ENCODE measurements at places on chromosomes 1 and 21.

- H3K36me3 ChIP-seq, result no peaks in the 10 kb centered on the region
- peak overlapping the region; percentile 91 for H3K27ac ChIP-seq
- DNase-seq, result no peak
- peak overlapping the region; percentile 98 for H3K4me3 ChIP-seq
- peaks cover 2% of the 10 kb centered on the region for H3K4me1 ChIP-seq
- no peaks in the 10 kb centered on the region for H3K27me3 ChIP-seq
Observed at GRCh38 chr1:87329526-87330056, 911 bp downstream of the LMO4 start.

DNA sequence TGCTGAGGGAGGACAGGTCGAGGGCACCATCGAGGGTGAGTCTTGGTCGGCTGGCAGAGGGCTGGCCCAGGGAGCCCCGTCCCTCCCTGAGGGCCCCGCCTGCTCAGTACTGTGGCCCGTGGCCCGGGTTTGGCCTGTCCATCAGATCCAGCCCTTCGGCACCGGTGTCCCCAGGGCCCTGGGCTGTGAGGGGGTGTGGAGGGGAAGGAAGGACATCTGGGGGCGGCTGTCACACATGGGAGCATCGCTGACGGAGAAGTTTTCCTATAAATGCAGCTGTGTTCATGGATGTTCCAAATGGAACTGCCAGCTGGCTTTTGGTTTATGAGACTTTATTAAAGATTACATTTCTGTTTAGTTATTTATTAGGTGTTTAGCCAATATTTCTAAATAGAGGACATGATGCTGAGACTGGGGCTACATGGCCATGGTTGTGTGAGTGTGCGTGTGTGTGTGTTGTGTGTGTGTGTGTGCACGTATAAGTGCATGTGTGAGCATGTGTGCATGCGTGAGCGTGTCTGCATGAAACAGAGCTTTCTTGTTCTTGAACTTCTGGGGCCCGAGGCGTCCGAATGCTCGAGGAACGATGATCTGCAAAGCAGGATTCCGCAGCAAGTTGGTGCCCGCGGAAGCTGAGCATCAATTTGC, 54.3 kb downstream of the SLX9 start:
- no peak overlapping the region for H3K27ac ChIP-seq
- no peak for DNase-seq
- H3K27me3 ChIP-seq, result no peaks in the 10 kb centered on the region
- H3K4me3 ChIP-seq, result no peak overlapping the region
- no peaks in the 10 kb centered on the region for H3K4me1 ChIP-seq
- no peaks in the 10 kb centered on the region for H3K36me3 ChIP-seq

DNA sequence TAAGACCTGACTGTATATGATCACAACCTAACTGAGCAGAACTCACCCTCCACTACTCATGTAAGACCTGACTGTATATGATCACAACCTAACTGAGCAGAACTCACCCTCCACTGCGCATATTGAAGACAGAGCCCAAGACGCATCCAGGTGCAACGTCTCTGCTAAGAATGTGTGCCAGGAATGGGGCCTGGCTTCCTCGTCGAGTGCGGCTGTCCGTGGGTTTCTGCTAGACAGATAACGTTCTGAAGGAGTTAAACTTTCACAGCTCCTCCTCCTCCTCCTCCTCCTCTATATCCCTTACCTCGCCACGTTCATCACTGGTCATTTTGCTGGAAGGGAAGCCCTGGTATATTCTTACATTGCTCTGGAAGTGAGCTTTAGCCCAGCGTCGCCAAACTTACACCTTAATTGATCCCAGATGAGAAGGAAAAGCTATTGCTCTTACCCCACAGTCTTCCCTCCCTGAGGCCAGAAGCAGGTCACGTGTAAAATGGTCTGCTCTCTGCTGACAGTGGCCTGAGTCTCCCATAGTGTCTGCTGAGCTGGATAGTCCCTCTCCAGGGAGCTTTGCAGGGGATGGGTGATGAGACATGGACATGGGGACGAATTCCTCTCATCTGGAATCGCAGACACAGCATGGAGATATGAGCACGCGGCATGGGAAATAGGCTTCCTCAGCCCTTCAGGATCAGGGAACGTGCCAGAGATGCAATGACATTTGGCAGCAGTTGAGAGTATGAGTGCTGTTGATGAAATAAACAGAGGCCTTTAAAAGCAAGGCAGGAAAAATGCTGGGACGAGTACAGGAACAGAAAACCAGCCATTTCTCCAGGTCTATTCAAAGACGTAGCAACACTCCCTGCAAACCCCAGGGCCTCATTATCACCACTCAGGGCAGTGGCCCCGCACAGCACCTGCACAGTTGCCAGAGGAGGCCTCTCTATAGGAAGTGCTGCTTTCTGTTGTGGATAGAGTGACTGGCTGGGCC, 528.1 kb downstream of the KIF26B start:
- no peaks in the 10 kb centered on the region for H3K4me1 ChIP-seq
- H3K27ac ChIP-seq, result no peak overlapping the region
- peak; percentile 47 for DNase-seq
- no peaks in the 10 kb centered on the region for H3K27me3 ChIP-seq

- no peak overlapping the region for H3K27ac ChIP-seq
- no peaks in the 10 kb centered on the region for H3K27me3 ChIP-seq
- H3K4me3 ChIP-seq, result no peak overlapping the region
Observed at GRCh38 chr1:6108937-6109614, 63.4 kb downstream of the KCNAB2 start.

GRCh38 chr1:111599781-111600693, 19.6 kb upstream of the RAP1A start:
- no peaks in the 10 kb centered on the region for H3K36me3 ChIP-seq
- H3K27ac ChIP-seq, result no peak overlapping the region
- H3K4me1 ChIP-seq, result no peaks in the 10 kb centered on the region
- no peak for DNase-seq

DNA sequence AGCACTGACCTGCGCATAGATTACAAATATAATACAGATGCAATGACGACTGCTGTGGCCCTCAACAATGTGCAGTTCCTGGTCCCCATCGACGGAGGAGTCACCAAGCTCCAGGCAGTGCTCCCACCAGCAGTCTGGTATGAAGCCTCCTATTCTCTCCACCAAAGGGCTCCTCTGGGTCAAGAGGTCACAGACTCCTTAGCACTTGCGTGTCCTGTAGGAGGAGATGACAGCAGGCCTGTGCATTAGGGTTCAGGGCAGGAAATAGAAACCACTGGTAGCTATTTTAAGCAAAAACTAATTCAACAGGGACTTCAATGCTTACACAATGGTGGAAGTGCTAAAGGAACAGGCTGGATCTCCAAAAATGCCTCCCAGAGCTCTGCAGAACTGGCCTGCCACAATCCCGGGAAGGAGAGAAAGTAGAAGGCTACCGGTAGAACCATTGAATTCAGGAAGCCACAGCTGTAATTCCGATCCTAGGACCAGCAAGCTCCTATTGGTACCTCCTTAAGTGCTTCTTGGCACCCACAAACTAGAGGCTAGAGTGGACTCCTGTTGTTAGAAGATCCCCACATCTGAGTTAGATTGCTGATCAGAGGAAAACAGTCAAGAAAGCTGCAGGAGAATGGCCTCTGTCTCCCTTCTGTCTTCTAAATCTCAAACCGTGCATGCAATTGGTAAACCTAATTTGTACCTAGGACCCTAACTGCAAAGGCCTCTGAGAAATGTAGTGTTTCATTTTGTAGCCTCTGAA, 12.7 kb upstream of the DYNLT5 start:
- H3K27ac ChIP-seq, result no peak overlapping the region
- H3K4me3 ChIP-seq, result no peak overlapping the region
- H3K27me3 ChIP-seq, result no peaks in the 10 kb centered on the region
- DNase-seq, result peak; percentile 50
- H3K4me1 ChIP-seq, result no peaks in the 10 kb centered on the region

- no peaks in the 10 kb centered on the region for H3K27me3 ChIP-seq
- H3K36me3 ChIP-seq, result no peaks in the 10 kb centered on the region
- no peak overlapping the region for H3K27ac ChIP-seq
Observed at GRCh38 chr1:79760531-79760930, 754.0 kb upstream of the ADGRL4 start.

DNA sequence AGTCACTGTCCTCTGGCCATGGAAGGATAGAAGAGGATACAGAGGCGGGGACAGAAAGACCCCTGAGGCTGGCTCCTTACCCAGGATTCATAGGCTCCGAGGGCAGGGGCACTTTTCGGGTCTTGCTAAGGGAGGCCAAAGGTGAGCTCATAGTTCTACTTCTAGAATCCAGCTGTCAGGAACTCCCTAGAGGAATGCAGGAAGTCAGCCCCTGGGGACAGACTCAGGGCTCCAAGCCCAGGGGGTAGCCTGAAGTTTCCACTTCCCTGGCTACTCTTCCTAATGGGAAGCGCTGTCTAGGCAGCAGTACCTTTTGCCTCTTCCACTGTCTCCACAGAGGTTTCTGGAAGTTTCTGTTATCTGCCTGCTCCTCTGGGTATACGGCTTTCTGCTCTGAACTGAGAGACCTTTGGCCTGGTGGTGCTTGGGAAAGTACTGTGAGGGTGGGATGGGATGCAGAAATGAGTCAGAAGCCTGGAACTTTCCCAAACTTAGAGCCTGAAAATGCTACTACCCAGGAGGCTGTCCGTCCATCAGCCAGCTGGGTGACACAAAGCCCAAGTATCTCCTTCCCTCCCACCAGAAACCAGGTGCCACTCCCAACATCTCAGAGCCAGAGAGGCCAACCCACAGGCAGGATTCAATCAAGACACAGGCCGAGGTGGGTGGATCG, 3.6 kb downstream of the UBXN11 start:
- H3K4me3 ChIP-seq, result no peak overlapping the region
- no peaks in the 10 kb centered on the region for H3K36me3 ChIP-seq
- no peak overlapping the region for H3K27ac ChIP-seq
- DNase-seq, result peak; percentile 60

GRCh38 chr1:6352138-6352563, 41.4 kb downstream of the ACOT7 start:
- no peak overlapping the region for H3K4me3 ChIP-seq
- no peaks in the 10 kb centered on the region for H3K4me1 ChIP-seq
- no peak overlapping the region for H3K27ac ChIP-seq
- H3K36me3 ChIP-seq, result no peaks in the 10 kb centered on the region

DNA sequence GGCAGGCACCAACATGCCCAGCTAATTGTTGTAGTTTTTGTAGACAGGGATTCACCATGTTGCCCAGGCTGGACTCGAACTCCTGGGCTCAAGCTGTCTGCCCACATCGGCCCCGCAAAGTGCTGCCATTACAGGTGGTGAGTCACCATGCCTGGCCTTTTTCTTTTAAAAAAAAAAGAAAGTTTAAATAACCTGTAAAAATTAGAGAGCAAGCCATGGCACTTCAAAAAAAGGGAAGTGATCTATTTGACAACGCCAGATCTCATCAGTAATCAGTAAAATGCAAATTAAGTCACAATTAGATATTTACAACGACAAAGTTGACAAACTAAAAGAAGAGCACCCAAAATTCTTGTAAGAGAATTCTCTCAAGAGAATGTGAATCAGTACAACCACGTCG, 2.9 kb upstream of the RBBP5 start:
- no peak overlapping the region for H3K4me3 ChIP-seq
- H3K27ac ChIP-seq, result no peak overlapping the region
- no peaks in the 10 kb centered on the region for H3K36me3 ChIP-seq

DNA sequence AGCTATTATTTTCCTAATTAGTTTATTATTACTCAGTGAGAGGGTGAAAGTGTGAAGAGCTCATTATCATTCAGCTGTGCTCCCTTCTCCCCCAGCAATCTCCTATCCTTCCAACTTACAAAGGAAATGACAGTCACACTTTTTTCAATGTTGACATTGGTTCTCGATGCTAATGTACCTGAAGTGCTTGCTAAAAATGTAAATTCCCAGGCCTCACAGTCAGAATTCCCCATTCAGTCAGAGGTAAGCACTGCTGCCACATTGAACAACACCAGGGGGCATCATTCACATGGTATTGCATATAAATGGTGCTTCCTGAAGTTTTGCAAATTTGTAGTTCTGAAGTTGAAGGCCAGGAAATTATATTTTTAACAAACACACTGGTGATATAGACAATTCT, 132.7 kb upstream of the FOXD3 start:
- peak; percentile 89 for DNase-seq
- H3K4me3 ChIP-seq, result peak overlapping the region; percentile 53
- H3K4me1 ChIP-seq, result peaks cover 13% of the 10 kb centered on the region

- H3K27ac ChIP-seq, result peak overlapping the region; percentile 65
- no peaks in the 10 kb centered on the region for H3K27me3 ChIP-seq
- H3K4me3 ChIP-seq, result no peak overlapping the region
- DNase-seq, result peak; percentile 48
Observed at GRCh38 chr1:212488436-212489283, 55.9 kb downstream of the NENF start.

- H3K27ac ChIP-seq, result no peak overlapping the region
- no peak for DNase-seq
- no peaks in the 10 kb centered on the region for H3K36me3 ChIP-seq
- H3K4me3 ChIP-seq, result no peak overlapping the region
- peaks cover 86% of the 10 kb centered on the region for H3K27me3 ChIP-seq
Observed at GRCh38 chr1:156926175-156926574, 5.7 kb downstream of the LRRC71 start.

DNA sequence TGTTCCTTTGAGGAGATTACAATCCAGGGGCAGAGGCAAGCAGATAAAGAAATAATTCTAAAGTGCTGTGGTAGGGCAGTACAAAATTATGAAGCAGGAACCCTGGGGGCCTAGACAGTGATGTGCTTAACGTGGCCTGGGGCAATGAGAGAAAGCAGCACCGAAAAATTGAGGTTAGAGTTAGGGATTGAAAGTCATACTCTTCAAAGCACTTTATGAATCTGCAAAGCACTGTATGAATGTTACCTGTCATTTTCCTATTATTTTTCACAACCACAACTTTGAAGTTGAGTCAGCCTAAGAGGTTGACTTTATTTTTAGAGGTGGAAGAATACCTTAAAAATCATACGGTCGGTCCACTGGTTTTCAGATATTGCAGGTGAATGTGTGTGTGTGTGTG, 183.4 kb upstream of the NFIA start:
- no peaks in the 10 kb centered on the region for H3K36me3 ChIP-seq
- peaks cover 17% of the 10 kb centered on the region for H3K27me3 ChIP-seq
- no peak overlapping the region for H3K4me3 ChIP-seq
- H3K27ac ChIP-seq, result no peak overlapping the region

- H3K4me3 ChIP-seq, result no peak overlapping the region
- no peaks in the 10 kb centered on the region for H3K4me1 ChIP-seq
- no peak overlapping the region for H3K27ac ChIP-seq
- no peaks in the 10 kb centered on the region for H3K36me3 ChIP-seq
Observed at GRCh38 chr1:30598571-30599114, 124.7 kb downstream of the MATN1 start.

All from endodermal cell (in vitro differentiated cells).